ENCODE measurements at places on chromosomes 7 and 10.

DNA sequence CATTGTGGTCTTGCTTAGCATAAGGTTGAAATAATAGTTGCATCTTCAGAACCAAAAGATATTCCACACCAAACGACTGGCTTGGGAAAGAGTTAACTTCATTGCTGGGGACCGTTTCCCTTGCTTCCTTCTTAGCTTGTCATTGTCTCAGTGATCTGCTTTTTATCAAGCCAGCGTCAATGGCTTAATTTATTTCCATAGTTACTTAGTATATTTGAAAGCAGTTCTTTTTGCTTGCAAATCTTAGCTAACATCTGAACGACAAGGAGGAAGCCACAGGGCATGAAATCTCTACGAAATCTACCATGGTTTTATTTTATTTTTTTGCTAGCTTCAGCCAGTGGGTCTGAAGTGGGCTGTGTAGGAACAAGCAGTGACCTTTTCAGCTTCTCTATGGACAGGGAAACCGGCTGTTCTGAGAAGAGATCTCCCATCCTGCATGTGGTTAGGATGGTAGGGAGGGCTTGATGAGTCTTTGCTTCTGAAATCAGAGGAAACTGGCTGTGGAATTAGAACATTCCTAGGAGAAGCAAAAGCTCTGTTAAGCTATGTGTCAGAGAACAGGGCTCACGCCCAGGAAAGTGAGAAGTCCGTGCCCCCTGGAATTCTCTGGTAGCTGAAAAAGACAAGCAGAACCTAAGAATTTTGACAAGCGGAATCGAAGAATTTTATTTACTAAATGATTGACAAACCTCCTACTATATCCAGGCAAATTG lies 8.0 kb downstream of the SLC18A2 start:
- DNase-seq, result no peak

- no peak for DNase-seq
These were observed 14.8 kb downstream of the TRPV6 start for GRCh38 chr7:142870566-142871259.

GRCh38 chr7:45026013-45026412 lies 26.0 kb downstream of the CCM2 start:
- no peak for DNase-seq

GRCh38 chr10:32963096-32963495 lies 5.1 kb upstream of the ITGB1 start:
- DNase-seq, result no peak

DNA sequence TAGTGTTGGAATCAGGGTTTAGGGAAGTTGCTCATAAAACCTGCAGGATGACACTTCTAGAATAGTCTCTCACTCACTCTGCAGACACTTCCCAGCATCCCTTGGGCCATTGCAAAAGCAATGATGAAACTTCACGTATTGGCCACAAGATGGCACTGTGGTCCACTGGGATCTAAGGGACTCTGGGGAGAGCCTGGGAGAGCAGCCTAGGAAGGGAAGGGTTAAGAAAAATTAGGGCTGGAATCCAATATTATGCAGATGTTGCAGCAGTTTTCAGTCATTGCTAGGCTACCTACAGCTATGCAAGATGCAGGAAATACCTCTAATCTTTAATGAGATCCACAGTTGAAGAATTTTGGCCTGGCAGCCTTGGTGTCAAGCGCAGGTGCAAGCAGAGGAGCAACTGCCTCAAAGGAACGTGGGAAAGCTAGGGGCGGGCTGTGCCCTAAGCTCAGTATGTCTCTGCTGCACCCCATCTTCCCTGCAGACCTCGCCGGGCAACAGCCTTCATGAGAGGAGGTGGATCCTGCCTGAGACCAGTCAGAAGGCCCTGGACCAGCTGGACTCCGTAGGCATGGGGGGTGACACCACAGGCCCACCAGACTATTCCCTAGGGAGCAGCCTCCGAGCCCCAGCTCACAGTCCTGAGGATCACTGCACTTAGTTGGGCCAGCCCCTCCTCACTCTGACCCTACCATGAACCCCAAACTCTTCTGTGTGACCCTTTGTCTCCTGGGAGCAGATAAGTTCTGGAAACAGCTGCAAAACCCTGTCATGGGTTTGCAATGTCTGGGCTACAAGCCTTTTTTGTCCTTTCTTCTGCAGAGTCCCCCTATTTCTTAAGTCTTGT lies 127.9 kb upstream of the PRSS58 start:
- peak; percentile 40 for DNase-seq

Data from heart left ventricle (tissue), 16 donors.